ENCODE measurements at places on chromosomes 1 and 21. TPM values are rescaled to one million over a fixed set of nuclear protein-coding genes. Genes with fewer than 3 reads are reported as not detected.

DNA sequence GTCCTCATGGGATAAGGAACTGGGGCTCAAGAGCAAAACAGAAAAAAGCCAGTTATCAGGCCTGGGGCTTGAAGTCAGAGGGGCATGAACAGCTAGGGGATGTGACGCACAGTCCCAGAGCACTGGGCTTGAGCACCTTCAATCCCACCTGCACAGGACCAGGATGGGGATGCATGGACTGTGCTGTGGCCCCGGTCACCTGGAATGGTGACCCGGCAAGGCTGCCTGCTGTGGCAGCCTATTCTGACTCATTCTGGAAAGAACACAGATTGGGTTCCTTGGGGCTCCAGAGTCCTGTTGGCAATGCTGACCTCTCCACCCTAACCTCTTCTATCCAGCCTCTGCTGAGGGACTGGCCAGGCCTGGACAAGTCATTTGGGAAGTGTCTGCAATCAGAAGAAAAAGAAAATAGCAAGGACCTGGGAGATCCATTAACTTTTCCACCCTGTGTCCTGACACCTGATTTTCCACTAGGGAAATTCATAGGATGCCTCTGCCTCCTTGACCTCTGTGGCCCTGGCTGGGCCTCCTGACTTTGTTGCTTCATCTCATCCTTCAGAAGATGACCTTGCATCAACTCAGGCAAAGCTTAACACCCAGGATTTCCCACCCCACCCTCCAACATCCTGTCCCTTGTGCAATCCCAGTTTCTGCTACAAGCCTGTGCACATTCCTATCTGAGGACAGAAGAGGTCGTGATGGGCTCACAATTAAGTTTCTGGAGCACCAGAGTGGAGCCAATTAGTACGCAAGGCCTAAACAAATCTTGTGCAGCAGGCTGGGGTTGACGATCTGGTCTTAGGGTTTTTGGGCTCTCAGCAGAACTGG lies 17.9 kb upstream of the FMOD start:
- no peaks in the 10 kb centered on the region for H3K27me3 ChIP-seq
- H3K4me1 ChIP-seq, result no peaks in the 10 kb centered on the region
- DNase-seq, result no peak
- H3K36me3 ChIP-seq, result no peaks in the 10 kb centered on the region

DNA sequence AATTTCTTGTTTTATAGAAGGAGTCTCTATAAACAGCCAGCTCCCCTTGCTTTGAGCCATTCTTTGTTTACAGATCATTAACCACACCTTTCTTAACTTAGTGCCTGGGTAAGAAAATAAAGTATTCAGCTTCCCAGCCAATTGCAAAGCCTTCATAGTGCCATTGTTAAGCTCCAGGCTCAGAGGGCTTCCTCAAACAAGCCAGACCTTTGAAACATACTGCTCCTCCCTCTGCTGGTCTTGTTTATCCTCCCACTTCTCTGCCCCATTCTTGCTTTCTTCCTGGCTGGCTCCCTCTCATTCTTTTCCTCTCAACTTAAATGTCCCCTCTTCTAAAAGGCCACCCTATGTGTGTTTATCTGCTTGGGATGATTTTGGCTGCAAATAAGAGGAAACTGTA lies 319.4 kb upstream of the ST6GALNAC5 start:
- no peak for DNase-seq
- no peaks in the 10 kb centered on the region for H3K27me3 ChIP-seq
- no peak overlapping the region for H3K27ac ChIP-seq
- no peaks in the 10 kb centered on the region for H3K36me3 ChIP-seq

DNA sequence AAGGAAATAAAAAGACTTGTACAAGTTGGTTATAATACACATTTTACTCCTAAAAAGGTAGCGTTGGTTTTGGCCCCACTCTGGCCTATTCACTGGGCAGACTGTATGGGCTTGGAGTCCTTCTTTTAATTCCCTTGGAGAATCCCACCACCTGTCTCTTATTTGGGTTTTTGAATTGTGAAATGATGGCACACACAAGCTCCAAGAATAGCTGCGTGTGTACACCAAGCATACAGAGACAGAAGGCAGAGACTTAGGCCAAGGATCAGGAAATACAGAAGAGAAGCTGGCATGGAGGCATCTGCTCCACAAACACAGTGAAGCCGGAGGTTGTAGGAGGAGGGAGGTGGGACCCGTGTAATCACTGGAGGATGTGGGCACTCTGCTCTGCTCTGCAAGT lies 29.1 kb downstream of the DDR2 start:
- DNase-seq, result no peak
- no peak overlapping the region for H3K4me3 ChIP-seq
- H3K4me1 ChIP-seq, result peaks cover 52% of the 10 kb centered on the region

DNA sequence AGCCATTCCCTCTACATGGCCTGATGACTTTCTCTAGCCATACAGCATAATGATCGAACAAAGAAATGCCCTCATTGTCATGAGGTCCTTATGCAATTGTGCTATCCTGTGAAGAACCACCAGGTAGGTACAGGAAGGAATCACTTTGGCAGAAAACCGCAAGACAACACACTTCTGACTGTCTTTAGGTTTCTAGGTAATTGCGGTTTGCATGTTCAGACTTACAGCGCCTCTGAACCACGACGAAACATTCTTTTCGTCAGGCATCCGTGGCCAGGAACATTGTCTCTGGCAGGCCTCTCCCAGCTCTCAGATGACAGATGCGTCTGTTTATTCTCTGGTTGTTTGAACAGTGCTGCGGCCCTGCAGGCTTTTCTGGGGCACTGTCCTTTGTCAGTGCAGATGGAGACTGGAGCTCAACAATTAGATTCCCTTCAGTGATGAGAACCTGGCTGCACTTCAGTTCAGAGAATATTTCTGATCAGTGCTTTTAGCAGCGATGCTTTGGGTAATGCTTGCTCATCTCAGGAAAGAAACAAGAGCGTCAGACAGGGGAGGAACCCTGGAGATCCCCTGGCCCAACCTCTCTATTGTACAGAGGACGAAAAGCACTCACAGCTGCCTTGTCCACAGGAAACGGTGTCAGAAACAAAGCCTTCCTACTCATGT lies 63.4 kb downstream of the B3GALT5 start:
- H3K27ac ChIP-seq, result peak overlapping the region; percentile 59
- H3K4me3 ChIP-seq, result peak overlapping the region; percentile 7
- no peaks in the 10 kb centered on the region for H3K36me3 ChIP-seq
- peak; percentile 74 for DNase-seq
- H3K27me3 ChIP-seq, result no peaks in the 10 kb centered on the region
- peaks cover 34% of the 10 kb centered on the region for H3K4me1 ChIP-seq

- H3K27ac ChIP-seq, result no peak overlapping the region
- H3K4me1 ChIP-seq, result no peaks in the 10 kb centered on the region
- no peak for DNase-seq
- no peaks in the 10 kb centered on the region for H3K27me3 ChIP-seq
Measured at GRCh38 chr1:107153014-107153413, 12.2 kb downstream of the NTNG1 start.

- H3K27me3 ChIP-seq, result no peaks in the 10 kb centered on the region
- no peak overlapping the region for H3K27ac ChIP-seq
- DNase-seq, result no peak
Measured at GRCh38 chr1:228264090-228264829, 56.4 kb downstream of the OBSCN start.

Gene COL6A2
- 310 TPM for total RNA-seq

DNA sequence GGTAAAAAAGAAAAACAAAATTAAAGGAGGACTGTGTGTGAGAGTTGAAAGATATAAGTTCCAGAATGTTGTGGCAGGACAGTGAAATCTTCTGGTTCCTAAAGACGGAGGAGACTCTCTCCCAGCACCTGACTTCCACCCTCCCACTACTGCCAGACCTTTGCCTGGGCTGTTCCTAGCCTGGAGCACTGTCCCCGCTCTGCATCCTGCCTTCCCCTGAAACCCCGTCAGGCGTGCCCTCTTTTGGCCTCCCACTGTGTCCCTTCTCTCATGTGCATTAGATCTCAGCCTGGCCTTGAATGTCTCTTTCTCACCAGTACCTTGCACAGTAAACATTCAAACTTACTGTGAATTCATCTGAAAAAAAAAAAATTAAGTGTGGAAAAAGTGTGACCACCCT lies 74.1 kb downstream of the VPS26C start:
- H3K4me1 ChIP-seq, result peaks cover 7% of the 10 kb centered on the region
- no peak overlapping the region for H3K4me3 ChIP-seq
- H3K27me3 ChIP-seq, result no peaks in the 10 kb centered on the region

- no peak overlapping the region for H3K27ac ChIP-seq
- peaks cover 32% of the 10 kb centered on the region for H3K4me1 ChIP-seq
- no peaks in the 10 kb centered on the region for H3K27me3 ChIP-seq
Measured at GRCh38 chr1:229130028-229130668, 140.8 kb upstream of the RAB4A start.

DNA sequence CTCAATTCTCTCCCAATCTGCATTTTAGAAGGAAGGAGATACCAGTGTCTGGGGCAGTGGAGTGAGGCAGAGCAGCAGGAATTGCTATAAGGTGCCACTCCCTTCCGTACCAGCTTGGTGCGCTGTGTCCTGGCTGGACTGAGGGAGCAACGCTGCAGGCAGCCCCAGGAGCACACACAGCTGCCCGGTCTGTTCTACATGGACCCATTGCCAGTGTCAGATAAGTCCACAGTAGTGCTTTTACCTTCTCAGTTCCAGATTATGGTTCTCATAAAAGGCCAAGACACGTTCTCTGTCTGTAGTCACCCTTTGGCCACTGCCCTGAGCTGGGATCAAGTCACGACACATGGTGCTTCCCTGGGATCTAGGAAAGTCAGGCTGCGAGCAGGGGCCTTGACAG lies 44.1 kb upstream of the BARHL2 start:
- no peak overlapping the region for H3K27ac ChIP-seq
- H3K4me3 ChIP-seq, result no peak overlapping the region
- H3K36me3 ChIP-seq, result no peaks in the 10 kb centered on the region
- DNase-seq, result no peak
- no peaks in the 10 kb centered on the region for H3K27me3 ChIP-seq

DNA sequence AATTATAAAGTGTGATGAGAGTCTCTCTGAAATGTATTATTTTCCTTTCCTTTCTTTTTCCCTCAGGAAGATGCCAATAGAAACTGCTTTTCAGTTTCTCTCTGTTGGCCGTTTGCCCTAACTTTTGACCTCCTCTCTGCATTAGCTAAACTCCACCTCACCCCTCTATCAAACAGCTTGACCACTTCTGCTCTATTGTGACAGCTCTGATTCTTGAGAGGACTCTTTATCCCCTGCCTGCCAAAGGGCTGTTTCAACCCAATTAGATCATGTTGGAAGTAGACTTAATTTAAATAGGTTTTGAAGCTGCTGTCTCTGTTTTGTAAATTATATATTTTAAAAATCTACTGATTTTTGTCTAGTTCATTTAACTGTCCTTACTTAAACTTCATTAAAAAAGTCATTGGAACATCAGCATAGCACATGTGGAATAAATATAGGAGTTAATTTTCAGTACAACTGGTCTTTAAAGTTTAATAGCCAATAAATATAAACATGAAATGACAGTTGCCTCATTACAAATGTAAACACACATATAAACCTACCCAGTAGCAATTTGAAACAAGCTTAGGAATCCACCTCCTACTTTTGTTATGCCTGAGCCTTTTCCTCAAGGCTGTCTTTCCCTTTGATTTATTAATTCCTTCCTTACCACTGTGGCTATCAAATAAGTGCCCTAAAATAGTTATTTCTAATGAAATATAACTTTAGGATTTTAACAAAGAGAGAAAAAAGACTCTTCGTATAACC lies 152.0 kb downstream of the CHRM3 start:
- no peaks in the 10 kb centered on the region for H3K36me3 ChIP-seq
- no peak overlapping the region for H3K27ac ChIP-seq
- H3K4me3 ChIP-seq, result no peak overlapping the region
- H3K4me1 ChIP-seq, result no peaks in the 10 kb centered on the region
- no peak for DNase-seq

DNA sequence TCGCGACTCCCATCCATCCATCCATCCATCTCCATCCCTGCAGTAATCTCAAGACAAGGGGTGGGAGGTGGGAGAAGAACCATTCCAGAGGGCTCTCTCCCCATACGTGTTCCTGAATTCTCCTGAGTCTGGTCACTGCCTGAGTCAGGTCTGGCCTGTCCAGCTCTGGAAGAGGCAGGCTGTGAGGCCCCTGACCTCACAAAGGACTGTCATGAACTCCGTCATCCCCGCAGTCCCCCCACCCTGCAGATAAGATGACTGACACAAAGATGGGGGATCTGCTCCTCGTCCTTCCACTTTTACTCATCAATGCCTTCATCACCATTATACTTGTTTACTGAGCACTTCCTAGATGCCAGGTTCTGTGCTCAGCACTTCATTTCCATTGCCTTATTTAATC lies 1.6 kb upstream of the MAP7D1 start:
- peaks cover 45% of the 10 kb centered on the region for H3K4me1 ChIP-seq
- H3K4me3 ChIP-seq, result no peak overlapping the region
- no peaks in the 10 kb centered on the region for H3K27me3 ChIP-seq
- DNase-seq, result no peak
- peaks cover 30% of the 10 kb centered on the region for H3K36me3 ChIP-seq

DNA sequence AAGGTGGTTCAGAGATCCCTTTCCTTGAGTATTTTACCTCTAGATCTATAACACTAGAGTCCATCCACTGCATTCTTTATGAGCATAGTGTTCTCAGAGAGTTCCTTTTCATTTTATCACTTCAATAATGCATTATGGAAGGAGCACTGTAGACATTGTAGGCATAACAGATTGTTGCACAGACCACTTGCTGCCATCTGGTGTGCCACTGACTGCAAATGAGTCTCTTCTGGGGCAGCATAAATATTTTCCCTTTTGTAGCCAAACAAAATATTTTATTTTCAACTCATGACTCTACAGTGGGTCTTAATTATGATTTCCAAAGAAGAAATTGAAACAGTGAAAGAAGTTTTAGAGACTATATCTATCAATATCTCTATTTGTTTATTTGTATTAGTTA lies 290.4 kb downstream of the OLFM3 start:
- DNase-seq, result no peak
- no peaks in the 10 kb centered on the region for H3K36me3 ChIP-seq
- H3K4me1 ChIP-seq, result no peaks in the 10 kb centered on the region
- H3K4me3 ChIP-seq, result no peak overlapping the region
- no peak overlapping the region for H3K27ac ChIP-seq

Gene IL20
- total RNA-seq, result 0.25 TPM

DNA sequence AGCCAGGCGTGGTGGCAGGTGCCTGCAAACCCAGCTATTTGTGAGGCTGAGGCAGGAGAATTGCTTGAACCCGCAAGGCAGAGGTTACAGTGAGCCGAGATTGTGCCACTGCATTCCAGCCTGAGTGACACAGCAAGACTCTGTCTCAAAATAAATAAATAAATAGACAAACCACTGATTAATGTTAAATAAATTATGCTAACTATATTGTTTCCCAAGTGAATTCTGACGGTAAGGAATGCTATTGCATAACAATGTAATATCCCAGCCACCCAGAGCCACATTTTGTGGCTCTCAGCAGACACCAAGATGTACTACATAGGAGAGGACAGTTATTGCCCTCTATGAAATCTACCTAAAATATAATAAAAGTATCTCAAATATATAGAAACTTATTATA lies 55.4 kb downstream of the LPGAT1 start:
- DNase-seq, result peak; percentile 16
- no peak overlapping the region for H3K4me3 ChIP-seq
- H3K27ac ChIP-seq, result no peak overlapping the region
- 0 out of 2 replicates have a peak, but pooled peaks cover 4% of the 10 kb centered on the region for H3K27me3 ChIP-seq
